Activated B cell treated with CpG ODN at 0.5 μM for 24 hours (primary cell): ENCODE measurements at places on chromosomes 3 and 15. TPM values are rescaled to one million over a fixed set of nuclear protein-coding genes. Genes with fewer than 3 reads are reported as not detected.

NCK1 gene
- 29.7 and 30.8 TPM in 2 replicates for total RNA-seq

LMCD1 gene
- total RNA-seq: 5.4 and 6.0 TPM in 2 replicates

GOLGA8N gene
- 4.3 and 5.6 TPM in 2 replicates for total RNA-seq

DNA sequence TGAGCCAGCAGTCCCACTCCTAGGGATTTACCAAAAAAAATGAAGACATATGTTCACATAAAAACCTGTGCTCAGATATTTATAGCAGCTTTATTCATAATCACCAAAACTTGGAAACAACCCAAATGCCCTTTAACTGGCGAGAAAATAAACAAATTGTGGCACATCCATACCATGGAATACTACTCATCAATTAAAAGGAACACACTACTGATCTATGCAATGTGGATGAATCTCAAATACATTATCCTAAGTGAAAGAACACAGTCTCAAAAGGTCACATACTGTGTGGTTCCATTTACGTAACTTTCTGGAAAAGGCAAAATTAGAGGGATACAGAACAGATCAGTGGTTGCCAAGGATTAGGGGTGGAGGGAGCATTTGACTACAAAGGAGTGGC, 394.5 kb downstream of the SHQ1 start:
- no peak overlapping the region for H3K4me3 ChIP-seq
- H3K36me3 ChIP-seq: no peaks in the 10 kb centered on the region
- no peak overlapping the region for H3K27ac ChIP-seq
- DNase-seq: no peak

GRCh38 chr3:14474363-14475081, 65.6 kb downstream of the GRIP2 start:
- no peaks in the 10 kb centered on the region for H3K27me3 ChIP-seq
- no peak overlapping the region for H3K27ac ChIP-seq
- H3K36me3 ChIP-seq: peaks cover 88% of the 10 kb centered on the region
- peaks cover 3% of the 10 kb centered on the region for H3K4me1 ChIP-seq

- no peaks in the 10 kb centered on the region for H3K4me1 ChIP-seq
- H3K4me3 ChIP-seq: no peak overlapping the region
- peaks cover 11% of the 10 kb centered on the region for H3K27me3 ChIP-seq
- DNase-seq: no peak
- H3K27ac ChIP-seq: no peak overlapping the region
Observed at GRCh38 chr3:13795816-13796215, 84.1 kb downstream of the WNT7A start.

GRCh38 chr3:194496217-194496919, 9.6 kb upstream of the ATP13A3 start:
- DNase-seq: no peak
- H3K4me1 ChIP-seq: peaks cover 29% of the 10 kb centered on the region
- no peaks in the 10 kb centered on the region for H3K27me3 ChIP-seq
- H3K4me3 ChIP-seq: no peak overlapping the region

- DNase-seq: no peak
- H3K4me3 ChIP-seq: no peak overlapping the region
- H3K27ac ChIP-seq: no peak overlapping the region
- H3K27me3 ChIP-seq: peaks cover 28% of the 10 kb centered on the region
- H3K4me1 ChIP-seq: no peaks in the 10 kb centered on the region
Observed at GRCh38 chr3:14823910-14824629, 5.3 kb downstream of the FGD5 start.
